Left colon (tissue), 2 donors: ENCODE measurements at places on chromosomes 12 and 14. TPM values are rescaled to one million over a fixed set of nuclear protein-coding genes. Genes with fewer than 3 reads are reported as not detected.

The PTGER2 gene
- 5.2 TPM for total RNA-seq

DNA sequence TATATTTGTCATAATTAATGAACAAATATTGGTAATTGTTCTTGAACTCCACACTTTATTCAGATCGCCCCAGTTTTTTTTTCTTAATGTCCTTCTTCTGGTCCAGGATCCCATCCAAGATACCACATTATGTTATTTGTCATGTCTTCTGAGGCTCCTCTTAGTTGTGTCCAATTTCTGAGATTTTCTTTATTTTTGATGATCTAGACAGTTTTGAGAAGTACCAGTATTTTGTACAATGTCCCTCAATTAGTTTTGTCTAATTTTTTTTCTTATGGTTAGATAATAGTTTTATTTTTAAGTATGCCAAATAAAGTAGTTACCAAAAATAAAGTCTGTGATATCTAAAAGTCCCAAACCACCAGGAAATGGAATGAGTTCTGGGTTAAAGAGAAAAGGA lies 440.8 kb upstream of the ATP2B1 start:
- no peak for DNase-seq

- no peak for DNase-seq
These were observed 138.8 kb upstream of the RASSF8 start for GRCh38 chr12:25819691-25820090.

The OSGEP gene
- 35.0 TPM for total RNA-seq

DNA sequence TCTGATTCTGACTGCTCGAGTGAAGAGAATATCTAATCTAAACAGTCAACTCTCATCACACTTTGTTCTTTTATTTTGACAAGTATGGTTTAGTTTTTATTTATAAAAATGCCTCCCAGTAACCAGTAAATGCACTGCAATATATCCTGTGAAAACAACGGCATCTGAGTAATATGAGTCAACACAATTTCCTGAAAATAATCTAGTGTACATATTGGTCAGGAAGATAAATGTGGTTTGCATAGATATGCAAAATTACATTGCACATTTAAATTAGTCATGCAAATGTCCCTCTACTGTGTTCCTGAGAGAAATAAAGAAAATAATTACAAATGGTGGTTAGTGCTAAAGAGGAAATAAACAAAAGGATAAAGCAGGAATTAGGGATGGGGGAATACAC lies 1190.7 kb upstream of the SEL1L start:
- DNase-seq = no peak

DNA sequence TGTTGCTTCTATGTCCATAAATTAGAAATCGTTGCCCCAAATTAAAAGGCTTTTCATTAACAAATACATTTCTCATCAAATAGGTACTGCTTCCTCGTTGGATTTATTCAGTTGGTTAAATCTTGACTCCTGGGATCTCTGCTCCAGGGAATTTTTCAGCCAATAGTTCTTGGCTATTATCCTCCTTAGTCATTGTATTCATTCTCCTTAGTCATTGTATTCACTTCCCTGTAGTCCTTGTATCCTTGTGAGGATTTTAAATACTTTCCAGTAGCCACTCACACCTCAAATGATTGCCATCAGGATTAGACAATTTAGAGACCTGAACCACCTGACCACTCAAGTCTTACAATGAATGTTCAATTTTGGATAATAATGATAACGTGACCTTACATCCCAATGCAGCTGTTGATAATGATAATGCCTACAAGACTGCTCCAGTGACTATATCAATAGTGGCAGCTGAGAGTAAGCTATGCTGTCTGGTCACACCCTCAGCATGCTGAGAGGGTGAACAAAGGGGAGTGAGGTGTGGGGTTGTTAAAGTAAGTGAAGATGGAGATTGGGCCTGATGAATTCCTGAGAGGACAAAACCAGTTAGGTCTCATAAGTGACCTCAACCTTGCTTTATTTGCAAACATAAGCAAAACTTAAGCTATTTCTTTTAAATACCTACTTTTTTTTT lies 193.7 kb upstream of the RTL1 start:
- DNase-seq = no peak

DNA sequence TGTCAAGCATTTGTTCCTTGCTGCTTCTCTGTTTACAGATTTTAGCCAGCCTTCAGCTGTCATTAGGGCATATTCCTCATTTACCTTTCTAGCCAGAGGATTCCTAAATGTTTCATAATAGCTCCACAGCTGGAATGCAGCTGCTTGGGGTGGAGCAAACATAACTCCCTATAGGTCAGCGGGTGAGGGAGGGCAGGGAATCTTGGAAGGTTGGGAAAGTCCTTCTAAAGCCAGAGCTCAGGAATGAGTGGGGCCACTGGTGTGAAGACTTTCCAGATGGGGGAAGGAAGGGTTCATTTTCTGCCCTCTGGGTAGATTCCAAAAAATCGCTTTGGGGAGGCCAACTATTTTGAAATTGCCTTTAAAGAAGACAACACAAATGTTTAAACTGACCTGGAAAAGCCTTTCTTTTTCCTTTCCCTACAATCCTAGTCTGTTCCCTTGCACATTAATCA lies 16.3 kb upstream of the IRF2BPL start:
- peak; percentile 65 for DNase-seq

- no peak for DNase-seq
These were observed 8.4 kb downstream of the CNOT2 start for GRCh38 chr12:70251661-70252060.

DNA sequence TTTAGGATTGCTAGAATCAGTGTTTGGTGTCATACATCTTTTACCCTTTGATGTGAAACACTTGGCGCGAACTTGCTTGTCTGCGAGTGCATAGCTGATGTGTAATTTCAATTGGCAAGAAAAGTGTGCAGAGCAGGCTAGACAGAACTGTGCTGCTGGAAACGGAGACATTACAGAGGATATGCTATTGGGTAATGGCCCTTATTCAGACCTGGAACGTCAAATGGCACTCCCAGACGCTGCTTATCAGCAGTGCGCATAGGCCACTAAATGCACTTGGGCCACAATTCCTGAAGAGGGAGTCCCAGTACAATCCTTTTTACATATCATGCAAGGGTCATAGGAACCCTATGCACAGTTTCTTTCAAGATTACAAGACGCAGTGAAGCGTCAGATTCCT lies 15.7 kb upstream of the SLC10A1 start:
- DNase-seq = no peak

DNA sequence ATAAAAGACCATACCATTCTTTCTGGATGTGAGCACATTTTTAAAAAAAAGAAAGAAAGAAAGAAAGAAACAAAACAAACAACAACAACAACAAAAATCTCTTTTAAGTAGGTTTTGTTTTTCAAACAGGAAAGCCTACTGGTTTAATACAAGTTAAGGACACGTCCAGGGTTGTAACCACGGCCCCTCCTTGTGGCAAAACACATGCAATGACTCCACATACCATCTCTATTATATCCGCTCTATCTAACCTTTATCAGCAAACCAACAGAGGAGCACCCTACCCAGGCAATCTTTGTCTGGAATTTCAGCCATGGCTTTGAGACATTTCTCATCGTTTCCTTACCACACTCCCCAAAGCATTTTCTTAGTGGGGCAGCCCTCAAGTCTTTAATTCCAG lies 360.5 kb upstream of the TMPO start:
- DNase-seq = no peak

DNA sequence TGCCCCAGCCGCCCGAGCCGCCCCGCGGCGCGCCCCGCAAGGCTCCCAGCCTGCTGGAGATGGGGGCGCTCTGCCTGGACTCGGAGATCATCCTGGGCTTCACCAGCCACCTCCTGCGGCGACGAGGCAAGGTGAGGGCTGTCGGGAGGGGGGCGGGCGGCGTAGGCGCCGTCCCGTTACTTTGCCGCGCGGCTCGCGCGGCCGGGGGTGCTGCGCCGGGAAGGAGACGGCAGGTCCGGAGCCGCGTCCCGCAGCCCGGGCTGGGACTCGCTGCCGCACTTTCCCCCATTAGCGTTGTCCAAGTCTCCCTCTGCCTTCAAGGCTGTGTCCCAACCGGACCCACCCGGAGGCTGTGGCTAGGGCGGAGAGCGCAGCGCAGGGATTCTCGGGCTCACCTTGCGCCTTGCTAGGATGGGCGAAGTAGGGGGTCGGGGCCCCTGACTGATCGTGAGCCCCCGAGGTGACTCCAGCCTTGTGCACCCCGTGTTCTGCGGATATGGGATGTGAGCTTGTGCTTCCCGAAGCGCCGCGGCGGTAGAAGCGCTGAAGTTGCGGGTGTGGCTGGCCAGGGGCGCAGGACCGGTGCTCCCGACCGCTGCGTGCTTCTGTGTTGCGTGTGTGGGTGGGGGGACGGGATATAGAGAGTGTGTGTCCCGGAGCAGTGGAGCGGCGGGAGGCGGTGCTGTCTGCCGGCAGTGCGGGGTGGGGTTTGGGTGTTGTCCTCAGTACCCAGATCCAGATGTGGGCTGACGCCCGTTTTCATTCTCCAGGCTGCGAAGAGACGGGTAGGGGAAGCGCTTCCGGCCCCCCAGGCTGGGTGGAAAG lies 1.7 kb upstream of the KIF26A start:
- no peak for DNase-seq

- DNase-seq = no peak
These were observed 1069.5 kb downstream of the VRK1 start for GRCh38 chr14:97866664-97867063.

DNA sequence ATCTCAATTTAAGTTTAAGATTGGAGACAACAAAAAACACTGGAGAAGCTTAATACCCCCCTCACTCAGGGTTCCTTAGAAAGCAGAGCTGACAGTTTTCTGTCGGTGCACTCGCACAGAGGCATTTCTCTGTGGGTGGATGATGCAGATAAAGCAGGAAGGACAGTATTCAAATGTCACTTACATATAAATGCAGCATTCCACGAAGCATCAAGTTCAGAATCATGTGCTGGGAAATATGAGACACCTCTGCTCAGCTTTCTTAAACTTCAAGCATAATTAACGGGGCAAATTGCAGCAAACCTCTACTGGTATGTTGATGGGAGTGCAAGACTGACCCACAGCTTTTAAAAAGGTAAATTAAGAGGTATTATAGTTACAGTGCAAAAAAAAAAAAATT lies 68.7 kb downstream of the DICER1 start:
- DNase-seq = no peak

- DNase-seq = no peak
These were observed 56.5 kb downstream of the HCAR2 start for GRCh38 chr12:122646517-122647217.

DNA sequence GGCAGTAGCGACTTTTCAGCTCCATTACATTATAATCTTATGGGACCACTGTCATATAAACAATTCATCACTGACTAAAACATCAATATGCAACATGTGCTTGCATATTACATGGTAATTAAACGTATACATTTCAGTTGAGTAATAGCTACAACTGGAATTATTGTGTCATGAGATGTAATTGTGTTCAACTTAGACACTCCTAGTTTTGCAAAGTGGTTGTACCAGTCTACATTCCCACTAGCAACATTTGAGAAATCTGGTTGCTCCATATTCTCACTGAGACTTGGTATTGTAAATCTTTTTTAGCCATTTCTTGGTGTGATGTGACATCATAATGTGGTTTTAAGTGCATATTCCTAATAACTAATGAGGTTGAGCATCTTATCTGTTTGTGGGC lies 90.0 kb downstream of the CAPZA3 start:
- no peak for DNase-seq

DNA sequence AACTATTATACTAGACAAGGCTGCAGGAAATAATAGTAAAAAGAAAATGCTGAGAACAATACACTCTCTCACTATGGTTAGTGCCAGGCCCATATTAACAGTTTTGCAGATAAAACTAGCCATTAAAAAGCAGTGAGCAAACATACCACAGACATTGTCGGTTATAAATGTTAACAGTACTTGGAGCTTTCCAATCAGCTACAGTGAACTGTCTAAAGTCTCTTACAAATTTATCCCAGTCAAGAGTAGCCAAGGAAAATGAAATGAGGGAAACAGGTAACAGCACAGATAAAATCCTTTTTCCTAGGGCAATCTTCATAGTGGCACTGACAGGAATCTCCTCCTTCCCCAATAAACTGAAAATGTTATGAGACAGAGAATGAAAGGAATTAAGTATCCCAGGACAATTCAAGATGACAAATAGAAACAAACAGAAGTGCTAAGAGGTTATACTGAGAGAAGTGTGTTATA lies 30.8 kb downstream of the PAWR start:
- DNase-seq = no peak

The B4GALNT1 gene
- 0.34 TPM for total RNA-seq

GRCh38 chr12:104494137-104494792 lies 37.5 kb downstream of the CHST11 start:
- DNase-seq = no peak

The USP44 gene
- total RNA-seq = 0.39 TPM

The LRRK2 gene
- 1.7 TPM for total RNA-seq

The MYF5 gene
- not detected for total RNA-seq

The NRDE2 gene
- total RNA-seq = 25.1 TPM

DNA sequence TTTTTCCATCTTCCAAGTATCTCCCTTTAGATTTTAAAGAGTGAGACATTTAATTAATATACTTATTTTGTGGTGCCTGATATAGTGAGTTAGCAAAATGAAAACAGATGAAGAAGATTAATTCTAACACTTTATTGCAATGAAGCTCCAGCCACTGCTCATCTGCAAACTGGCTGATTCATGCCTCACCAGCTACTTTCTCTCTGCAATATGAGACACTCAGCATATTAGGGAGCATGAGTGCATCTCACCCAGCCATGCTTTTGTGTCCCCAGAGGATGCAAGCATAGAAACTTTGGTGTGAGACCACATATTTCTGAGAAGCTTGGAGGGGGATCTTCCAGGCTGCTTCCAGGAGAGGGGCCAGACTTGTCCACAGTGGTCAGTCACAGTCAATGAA lies 148.6 kb downstream of the BMP4 start:
- no peak for DNase-seq

DNA sequence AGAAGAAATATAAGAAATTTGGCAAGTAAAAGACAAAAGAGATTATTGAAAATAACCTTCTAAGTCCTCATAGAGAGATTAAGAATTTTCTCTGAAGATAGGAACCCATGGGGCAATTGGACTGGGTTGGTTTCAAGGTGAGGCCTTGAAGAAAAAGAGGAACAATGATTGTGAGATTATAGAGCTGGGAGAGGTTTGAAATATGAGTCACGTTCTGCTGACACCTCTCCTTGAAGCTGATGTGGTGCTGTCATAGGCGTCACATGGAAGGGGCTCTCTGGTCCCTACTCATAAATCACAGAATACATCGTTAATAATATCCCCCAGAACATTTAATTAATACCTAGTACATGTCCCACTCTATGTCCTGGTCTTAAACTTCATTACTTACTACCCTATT lies 227.6 kb upstream of the PDE3A start:
- no peak for DNase-seq

- DNase-seq = no peak
These were observed 23.8 kb upstream of the PHC1 start for GRCh38 chr12:8890313-8891085.

GRCh38 chr14:101827286-101827685 lies 65.8 kb downstream of the PPP2R5C start:
- no peak for DNase-seq

GRCh38 chr14:77988970-77989369 lies 181.2 kb upstream of the NRXN3 start:
- DNase-seq = no peak
